Fibroblast of skin of abdomen (primary cell): ENCODE measurements at places on chromosomes 5 and 9.

GRCh38 chr9:6739218-6739617, 18.6 kb upstream of the KDM4C start:
- no peak for DNase-seq

DNA sequence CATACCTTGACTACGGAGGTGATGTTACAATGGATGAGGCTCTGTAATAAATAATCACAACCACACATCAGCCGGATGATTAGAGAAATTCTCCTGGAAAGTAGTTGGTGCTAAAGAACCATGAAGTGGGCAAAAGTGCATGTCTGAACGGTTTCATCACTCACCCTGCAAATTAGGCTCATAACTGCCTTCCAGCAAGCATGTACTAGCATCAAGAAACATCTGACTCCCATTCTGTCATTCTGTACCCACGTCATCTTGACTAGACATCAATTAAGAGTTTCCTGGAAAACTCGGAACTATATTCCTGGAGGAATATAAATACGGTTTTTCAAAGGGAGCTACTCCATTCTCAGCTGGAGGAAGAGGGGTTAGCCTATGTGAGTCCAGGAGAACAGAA, 52.2 kb downstream of the HSD17B3 start:
- DNase-seq = peak; percentile 22

DNA sequence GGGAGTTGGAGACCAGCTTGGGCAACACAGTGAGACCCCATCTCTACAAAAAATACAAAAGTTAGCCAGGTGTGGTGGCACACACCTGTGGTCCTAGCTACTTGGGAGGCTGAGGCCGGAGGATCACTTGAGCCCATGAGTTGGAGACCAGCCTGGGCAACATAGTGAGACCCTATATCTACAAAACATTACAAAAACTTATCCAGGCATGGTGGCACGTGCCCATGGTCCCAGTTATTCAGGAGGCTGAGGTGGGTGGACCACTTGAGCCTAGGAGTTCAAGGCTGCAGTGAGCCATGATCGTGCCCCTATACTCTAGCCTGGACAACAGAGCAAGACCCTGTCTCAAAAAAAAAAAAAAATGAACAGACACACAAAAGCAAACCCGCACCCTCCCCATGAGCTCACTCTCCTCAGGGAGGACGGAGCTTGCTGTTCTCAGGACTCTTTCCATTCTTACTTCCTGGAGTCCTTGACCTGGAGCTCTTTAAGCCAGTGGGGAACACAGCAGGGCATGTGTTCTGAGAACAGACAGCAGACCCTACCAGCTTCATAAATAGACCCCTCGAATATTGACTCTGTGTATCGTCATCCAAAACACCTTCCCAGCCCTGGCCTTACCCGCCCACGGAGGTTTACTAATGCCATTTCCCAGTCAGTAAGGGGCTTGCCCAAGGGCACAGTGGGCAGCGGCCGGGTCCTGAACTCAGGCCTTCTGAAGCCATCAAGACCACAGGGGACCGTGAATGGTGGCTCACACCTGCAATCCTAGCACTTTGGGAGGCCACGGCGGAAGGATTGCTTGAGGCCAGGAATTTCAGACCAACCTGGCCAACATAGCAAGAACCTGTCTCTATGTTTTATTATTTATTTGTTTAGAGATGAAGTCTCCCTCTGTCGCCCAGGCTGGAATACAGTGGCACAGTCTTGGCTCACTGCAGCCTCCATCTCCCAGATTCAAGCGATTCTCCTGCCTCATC, 11.1 kb downstream of the PTGES2 start:
- no peak for DNase-seq

DNA sequence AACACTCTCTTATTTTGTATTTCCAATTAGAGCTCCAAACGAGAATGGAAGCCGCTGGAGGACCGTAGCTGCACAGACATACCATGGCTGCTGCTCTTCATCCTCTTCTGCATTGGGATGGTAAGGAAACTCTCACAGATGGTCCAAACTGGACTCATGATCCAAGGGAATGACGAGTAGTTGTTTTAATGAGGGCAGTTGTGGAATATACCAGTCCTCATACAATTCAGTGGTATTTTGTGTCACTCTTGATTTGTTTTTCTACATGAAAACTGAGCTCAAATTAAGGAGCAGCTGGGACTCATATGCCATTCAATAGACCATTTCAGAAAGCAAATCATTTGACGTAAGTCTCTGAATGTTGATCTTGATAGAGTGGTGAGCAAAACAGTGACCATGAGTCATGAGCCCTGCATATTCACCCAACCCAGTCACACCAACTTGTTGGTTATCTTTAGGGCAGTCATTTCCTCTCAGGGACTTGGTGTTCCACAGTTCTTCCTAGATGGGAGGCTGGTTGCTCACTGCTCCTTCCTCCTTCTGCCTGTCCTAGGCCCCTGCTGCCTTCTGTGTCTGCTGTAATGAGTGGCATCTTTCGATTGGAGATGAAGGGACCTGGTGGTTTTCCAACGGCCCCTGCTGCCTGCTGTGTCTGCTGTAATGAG, 54.9 kb downstream of the SLC44A1 start:
- peak; percentile 83 for DNase-seq

- DNase-seq = no peak
Observed at GRCh38 chr9:16357828-16358227, 512.6 kb downstream of the BNC2 start.
